ENCODE measurements at places on chromosomes 2 and 18. TPM values are rescaled to one million over a fixed set of nuclear protein-coding genes. Genes with fewer than 3 reads are reported as not detected.

Gene FKBP1B
- total RNA-seq = 4.0 TPM

Gene ZAP70
- total RNA-seq = not detected

Gene CHCHD5
- total RNA-seq = 33.5 TPM

Gene OTOS
- not detected for total RNA-seq

Gene EDAR
- total RNA-seq = not detected

Gene LIMS2
- total RNA-seq = 56.0 TPM

Gene KCNG2
- total RNA-seq = not detected

Data from HFFc6 (cell line).